ENCODE measurements at places on chromosomes 1 and 21. TPM values are rescaled to one million over a fixed set of nuclear protein-coding genes. Genes with fewer than 3 reads are reported as not detected.

The PGLYRP4 gene
- total RNA-seq = not detected

The FBXO2 gene
- total RNA-seq = 11.2 TPM

GRCh38 chr21:46181436-46181835 is 2.8 kb downstream of the SPATC1L start:
- no peak for DNase-seq

The NTMT2 gene
- total RNA-seq = not detected

GRCh38 chr1:173477286-173478093 is at the start of gene PRDX6:
Gene PRDX6, plus strand, starts transcription at chr1:173477335. Its CDS starts 63 bp downstream, at chr1:173477398.
- DNase-seq = no peak
